Fibroblast of gingiva (primary cell): ENCODE measurements at places on chromosomes 2 and 18.

GRCh38 chr2:153912798-153913396, 41.2 kb downstream of the GALNT13 start:
- DNase-seq, result no peak

DNA sequence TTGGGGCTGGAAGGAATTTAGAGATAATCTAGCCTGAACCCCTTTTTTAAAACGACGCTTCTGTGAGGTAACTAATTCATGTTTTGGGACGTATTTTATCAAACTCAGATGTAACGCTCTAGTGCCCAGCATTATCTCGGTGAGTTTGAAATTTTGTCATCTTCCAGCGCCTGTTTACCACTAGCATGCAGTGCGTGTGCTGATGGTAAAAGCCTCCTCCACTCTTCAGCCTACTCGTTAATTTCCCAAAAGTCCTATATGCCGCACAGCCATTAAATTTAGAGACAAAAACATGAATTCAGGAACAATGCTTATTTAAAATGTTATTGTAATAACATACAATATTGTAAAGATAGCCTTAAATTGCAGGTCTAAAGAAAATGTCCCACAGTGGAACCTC, 2.8 kb downstream of the ZCCHC2 start:
- DNase-seq, result no peak

DNA sequence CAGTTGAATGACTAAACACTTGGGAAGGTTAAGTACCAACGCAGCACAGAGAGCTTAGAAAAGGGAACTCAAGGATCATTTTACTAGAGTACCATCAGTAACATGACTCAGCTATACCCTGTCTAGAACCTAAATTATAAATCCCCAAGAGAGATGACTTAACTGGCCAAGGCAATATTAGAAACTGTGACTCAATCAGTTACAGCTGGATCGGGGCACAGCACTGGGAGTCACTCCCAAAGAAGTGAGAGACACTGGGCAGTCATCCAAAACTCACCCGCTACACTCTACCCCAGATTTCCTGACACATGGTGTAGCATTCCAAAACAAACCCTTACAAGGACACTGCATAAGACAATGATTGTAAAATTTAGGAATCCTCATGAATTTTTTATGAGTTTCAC, 17.7 kb downstream of the IWS1 start:
- peak; percentile 100 for DNase-seq

- no peak for DNase-seq
These were observed 206.5 kb upstream of the FANCL start for GRCh38 chr2:58447586-58447985.

DNA sequence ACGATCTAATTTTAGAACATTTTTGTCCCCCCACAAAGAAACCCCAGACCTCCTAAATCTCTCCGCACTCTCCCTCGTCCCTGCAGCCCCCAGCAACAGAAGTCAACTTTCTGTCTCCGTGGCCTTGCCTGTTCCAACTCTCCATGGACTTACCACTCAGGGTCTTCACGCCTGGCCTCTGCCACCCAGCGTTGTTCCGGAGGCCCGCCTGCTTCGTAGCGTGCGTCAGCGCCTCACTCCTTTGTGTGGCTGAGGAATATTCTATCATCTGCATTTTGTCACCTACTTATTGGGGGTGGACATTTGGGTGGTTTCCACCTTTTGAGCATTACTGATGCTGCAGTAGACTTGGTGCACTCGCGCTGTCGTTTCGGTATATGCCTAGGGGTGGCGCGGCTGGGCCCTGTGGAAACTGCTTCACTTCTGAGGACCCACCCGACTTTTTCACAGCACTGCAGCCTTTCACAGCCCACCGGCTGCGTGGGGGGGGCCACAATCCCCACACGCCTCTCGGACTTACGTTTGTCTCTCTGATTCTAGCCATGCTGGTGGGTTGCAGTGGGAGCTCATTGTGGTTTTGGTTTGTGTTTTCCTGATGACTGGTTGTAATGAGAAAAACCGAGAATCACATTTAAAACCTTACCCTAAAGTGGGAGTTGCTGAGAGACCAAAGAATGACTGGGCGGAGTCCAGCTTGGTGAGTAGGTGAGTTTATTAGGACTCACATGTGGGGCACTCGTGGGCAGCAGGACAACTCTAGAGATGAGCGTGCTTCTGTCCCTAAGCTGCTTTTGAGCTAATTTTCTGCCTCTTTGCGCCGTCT, 1.4 kb upstream of the HSBP1L1 start:
- no peak for DNase-seq

DNA sequence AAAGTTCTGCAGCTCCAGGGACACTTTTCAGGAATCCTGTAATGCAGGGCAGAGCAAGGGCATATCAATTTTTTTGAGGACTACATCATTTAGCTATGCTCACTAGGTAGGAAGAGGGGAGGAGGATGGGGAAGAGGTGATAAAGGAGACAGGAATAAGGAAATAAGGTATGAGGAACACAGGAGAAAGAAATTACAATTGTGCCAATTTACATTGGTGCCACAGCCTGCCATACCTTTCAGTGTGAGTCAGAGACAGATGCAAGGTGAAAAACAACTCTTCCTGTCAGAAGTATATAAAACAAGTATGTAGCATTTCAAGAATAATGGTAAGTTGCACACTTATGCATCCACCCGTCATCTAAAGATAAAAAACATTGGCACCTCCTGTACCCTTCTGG, 5.4 kb upstream of the MRPS9 start:
- DNase-seq, result no peak

DNA sequence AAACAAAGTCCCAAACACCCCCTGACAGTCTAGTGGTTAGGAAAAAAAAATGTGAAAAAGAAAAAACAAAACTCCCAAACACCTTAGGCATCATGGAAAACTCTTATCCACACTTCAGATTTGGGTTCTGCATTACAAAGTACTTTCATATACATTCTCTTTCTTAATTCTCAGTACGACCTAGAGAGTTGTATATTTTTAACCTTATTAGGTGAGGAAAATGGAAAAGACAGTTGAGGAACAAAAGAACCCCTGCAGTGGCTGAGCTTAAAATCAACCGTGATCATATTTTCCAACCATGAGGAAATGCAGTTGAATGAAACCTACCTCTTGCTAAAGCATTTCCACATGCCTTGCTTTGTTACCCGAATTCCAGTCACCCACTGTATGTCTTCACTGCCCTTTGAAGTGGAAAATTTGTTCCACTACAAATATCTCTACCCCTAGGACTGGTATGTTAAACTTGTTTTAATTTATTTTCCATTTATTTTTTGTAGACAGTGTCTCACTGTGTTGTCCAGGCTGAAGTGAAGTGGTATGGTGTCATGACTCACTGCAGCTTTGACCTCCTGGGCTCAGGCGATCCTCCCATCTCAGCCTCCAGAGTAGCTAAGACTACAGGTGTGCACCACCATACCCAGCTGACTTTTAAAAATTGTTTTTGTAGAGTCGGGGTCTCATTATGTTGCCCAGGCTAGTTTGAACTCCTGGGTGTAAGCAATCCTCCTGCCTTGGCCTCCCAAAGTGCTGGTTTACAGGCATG, 56.9 kb upstream of the LPIN2 start:
- no peak for DNase-seq

- peak; percentile 3 for DNase-seq
These were observed 58.3 kb downstream of the NFATC1 start for GRCh38 chr18:79453816-79454735.

GRCh38 chr2:10122500-10123280, at the start of gene RRM2:
TSS of gene RRM2 (plus strand) at chr2:10122739. CDS start at chr2:10122799, 60 bp downstream.
- DNase-seq, result peak; percentile 85

DNA sequence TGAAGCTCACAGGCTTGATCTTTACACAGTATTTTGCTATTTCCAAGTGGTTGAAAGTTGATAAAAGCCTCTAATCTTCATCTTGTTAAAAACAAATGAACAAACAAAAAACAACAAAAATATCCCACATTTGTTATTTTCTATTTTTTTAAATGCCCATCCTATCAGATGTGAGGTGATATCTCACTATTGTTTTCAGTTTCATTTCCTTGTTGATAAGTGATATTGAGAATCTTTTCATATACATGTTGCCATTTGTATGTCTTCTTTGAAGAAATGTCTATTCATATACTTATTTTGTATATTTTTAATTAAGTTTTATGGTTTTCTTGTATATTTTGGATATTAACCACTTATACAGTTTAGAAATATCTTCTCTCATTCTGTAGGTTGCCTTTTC, 175.8 kb downstream of the CALCRL start:
- no peak for DNase-seq

- no peak for DNase-seq
These were observed 100.7 kb upstream of the ZFP36L2 start for GRCh38 chr2:43327119-43327518.

GRCh38 chr2:64283641-64284361, 139.6 kb upstream of the PELI1 start:
- no peak for DNase-seq

- DNase-seq, result no peak
These were observed 71.6 kb downstream of the PXDN start for GRCh38 chr2:1672738-1673137.

DNA sequence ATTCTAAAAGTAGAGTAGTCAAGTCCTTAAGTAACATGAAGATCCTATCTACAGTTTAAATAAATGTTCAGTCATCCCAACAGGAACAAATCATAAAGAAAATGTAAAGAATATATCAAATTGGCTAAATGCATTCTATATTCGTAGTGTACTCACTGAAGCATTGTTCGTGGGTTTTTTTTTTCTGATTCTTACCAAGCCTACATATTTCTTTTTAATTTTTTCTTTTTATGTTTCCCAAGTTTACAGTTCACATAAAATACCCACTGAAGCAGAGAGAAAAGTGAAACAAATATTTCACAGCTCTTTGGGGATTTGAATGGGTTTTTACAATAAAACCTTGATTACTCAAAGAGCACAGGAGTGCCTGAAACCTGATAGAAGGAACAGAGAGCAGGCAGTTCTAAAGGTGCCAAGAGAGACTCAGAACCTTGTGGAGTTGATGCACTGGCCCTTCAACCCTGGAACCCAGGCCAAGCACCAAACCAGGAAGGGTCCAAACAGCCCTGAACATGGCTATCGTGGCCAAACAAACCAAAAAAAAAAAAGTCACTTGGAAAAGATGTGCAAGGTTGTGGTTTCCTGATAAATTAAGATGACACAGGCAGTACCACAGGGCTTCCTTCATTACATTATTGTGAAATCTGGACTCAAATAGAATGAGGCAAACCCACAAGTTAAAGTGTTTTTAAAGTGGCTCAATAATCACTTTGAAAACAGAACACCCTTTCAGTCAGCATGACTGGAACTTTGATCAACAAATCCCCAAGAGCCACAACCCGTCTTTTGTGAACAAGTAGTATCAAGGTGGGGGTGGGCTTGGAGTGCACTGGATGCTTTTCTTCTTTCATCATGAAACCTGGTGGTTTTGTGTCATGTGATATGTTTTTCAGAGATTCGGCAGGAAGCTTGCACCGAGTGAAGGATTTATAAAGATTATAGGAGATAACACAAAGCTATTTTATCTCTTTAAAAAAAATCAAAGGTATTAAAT, 245.0 kb upstream of the FN1 start:
- DNase-seq, result peak; percentile 88

- no peak for DNase-seq
These were observed 81.4 kb downstream of the CDCA7 start for GRCh38 chr2:173436088-173436487.

DNA sequence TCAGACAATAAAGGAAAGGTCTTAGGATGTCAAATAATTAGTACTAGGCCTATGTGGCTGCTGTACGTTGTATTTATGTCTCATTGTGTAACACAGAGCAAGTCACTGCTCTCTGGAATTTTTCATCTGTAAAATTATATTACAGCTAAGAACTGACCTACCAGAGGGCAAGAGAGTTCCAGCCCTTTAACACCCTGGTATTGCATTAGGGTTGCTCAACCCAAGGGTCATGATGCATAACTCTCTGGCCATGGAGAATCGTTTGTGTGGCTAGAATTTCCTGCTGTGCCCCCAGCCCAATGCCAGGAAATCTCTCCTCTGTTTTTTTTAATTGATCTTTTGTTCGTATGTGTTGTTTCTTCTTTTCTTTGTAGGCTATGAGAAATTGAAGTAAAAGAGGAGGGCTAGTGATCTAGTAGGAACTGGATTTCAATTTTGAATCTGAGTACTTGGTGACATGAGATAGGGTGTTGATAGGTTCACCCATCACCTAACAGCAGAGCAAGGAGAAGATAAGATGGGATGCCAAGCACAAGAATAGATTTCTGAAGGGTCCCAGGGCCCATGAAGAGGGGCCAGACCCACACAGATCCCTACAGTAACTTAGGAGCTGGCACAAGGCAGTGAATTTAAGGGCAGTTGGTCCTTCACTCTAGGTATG, 571.2 kb upstream of the TNP1 start:
- DNase-seq, result peak; percentile 88

- DNase-seq, result no peak
These were observed 53.2 kb upstream of the RAB27B start for GRCh38 chr18:54774981-54775665.

DNA sequence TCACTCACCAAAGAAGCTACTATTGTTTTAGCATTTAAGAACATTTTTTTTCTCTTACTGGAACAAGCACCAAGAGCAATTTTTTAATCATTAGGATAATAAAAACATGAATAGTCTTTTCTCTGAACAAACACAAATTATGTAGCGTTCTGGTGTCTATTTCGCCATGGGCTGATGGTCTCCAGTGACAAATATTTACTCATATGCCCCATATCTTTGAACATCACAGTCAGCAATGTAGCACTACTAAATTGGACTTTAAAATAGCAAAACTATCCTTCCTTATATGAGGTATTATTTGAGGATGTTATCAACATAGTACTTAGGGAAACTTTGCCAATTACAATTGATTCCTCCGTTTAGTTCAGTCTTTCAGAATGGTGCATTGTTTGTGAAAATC, 1326.0 kb upstream of the ZEB2 start:
- DNase-seq, result no peak

DNA sequence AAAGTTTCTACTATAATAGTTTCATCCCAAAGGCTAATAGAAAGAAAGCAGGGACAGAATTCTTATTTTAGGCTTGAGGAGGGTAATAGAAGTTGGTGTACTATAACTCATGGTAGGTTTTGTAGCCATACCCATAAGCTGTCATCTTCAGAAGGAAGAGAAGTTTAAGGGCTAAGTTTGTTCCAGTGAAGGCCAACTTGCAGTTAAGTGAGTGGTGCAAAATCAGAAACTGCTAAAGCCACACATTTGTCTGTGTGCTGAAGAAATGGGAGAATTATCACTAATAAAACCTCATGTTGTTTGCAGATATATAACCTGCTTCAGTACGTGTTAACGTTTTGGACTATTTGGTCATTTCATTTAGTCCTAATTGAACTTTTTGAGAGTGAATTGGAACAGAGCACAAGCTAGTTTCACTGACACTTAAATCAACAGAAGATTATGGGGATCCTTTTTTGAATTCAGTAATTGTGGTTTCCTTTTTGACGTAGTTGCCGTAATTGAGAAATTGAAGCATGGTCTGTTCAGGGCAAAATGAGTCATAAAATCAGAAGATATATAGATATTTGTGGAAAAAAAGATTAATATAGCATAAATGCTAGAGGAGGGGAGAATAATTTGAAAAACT, 69.1 kb downstream of the PHLPP1 start:
- DNase-seq, result no peak

GRCh38 chr2:31286230-31286629, 52.3 kb downstream of the EHD3 start:
- DNase-seq, result peak; percentile 19
